Stimulated activated CD4-positive, alpha-beta T cell treated with anti-CD3 and anti-CD28 coated beads, Interleukin-15, amount 100 ng/mL, for 1 hour (primary cell): ENCODE measurements at places on chromosomes 12 and 14.
A peak's percentile ranks its signal among the peaks of the same experiment; 100 is the strongest.

DNA sequence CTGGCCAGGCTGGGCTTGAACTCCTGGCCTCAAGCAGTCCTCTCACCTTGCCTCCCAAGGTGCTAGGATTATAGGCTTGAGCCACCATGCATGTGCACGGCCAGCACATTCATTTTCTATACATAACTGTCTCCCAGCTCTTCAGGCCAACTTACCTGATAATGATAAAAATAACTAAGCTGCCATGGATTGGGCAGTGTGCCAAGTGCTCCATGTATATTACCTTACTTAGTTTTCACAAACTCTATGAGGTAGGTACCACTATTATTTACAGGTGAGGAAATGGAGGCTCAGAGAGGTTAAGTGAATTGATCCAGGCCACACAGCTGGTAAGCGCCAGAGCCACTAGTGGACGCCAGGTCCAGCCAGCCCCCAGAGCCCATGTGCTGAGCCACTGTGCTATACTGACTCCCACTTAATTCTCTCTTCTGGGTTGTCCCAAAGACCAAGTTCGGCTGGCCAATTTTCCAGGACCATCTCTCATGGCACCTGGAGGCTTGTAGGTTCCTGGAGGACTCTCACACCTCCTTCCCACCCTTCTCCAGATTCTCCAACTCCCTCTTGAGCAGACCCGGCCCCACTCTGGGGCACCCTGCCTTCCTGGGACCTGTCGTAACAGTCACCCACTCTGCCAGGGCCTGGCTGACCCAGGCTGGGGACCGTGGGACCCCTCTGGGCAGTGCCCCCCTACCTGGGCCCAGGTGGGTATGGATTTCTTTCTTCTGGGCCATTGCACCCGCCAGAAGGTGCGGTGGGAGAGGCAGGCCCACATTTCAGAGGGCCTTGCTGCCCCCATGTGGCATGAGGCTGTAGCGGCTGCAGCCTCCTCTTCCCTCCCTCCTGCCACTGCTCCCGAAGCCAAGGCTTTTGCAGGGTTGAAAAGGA is 30.2 kb upstream of the CIPC start:
- DNase-seq, result peak; percentile 34

GRCh38 chr12:31119803-31120211 is 46.1 kb downstream of the DDX11 start:
- no peak for DNase-seq

- no peak for DNase-seq
Observed at GRCh38 chr12:127052511-127053232, 1214.3 kb upstream of the TMEM132C start.

DNA sequence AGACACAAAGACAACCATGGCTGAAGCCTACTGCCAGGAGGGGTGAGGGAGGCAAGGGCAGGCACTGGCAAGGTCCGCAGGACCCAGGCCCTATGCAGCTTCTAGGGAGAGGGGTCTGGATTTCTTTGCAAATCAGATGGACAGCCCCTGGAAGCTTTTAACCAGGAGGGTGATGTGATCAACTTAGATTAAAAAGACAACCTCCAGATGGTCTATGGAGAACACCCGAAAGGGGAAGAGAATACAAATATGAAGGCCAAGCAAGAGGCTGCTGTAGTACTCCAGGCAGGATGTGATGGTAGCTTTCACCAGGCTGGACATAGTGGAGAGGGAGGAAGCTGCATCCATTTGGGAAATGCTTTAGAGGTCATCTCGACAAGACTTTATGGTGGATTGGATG is 83.3 kb upstream of the TSPAN11 start:
- DNase-seq, result no peak

DNA sequence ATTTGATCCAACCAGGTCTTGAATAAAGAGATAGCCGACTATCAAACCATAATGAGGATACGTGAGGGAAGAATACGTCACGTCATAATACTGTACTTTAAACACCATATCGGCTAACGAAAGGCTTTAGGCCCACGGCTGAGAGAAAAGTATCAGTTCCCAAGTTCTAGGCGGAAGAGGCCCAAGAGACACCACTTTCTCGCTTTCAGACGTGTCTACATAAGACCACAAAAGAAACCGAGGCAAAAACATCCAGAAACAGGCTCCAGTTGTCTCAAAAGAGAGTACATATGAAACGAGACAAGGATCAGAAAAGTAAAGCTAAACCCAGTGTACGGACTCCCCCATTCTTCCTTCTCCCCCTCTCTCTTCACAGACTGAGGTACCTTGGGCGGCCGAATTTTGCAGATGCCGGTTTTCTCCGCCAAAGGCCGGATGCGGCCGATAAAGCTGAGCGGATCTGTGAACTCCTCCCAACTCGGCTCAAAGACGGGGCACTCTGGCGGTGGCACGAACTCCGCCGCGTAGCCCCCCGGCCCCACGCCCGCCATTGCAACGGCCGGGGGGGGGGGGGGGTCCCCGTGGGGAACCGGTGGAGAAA is 479 bp downstream of the KDM5A start:
- DNase-seq, result peak; percentile 15
